Ureter (tissue), 1 donor: ENCODE measurements at places on chromosomes 5 and 9. TPM values are rescaled to one million over a fixed set of nuclear protein-coding genes. Genes with fewer than 3 reads are reported as not detected.

ZNF462 gene
- 74.8 TPM for total RNA-seq

LCP2 gene
- total RNA-seq, result 21.7 TPM

BSPRY gene
- total RNA-seq, result 10.2 TPM

SPATA9 gene
- total RNA-seq, result 1.4 TPM

INSL6 gene
- total RNA-seq, result not detected

ZNF454 gene
- total RNA-seq, result 4.9 TPM

HMGXB3 gene
- total RNA-seq, result 51.0 TPM

KCNT1 gene
- total RNA-seq, result 0.83 TPM

CARTPT gene
- total RNA-seq, result not detected

NTRK2 gene
- total RNA-seq, result 3.0 TPM

C5orf22 gene
- 31.5 TPM for total RNA-seq

AQP3 gene
- 203 TPM for total RNA-seq

NMRK1 gene
- total RNA-seq, result 42.2 TPM

BHMT gene
- 8.7 TPM for total RNA-seq

CARD9 gene
- 11.5 TPM for total RNA-seq

FAM170A gene
- total RNA-seq, result not detected

SLC34A1 gene
- not detected for total RNA-seq

CATSPER3 gene
- total RNA-seq, result 0.99 TPM

NUTM2F gene
- total RNA-seq, result not detected

POLE3 gene
- total RNA-seq, result 34.8 TPM

MORN5 gene
- 1.4 TPM for total RNA-seq

SLC6A18 gene
- not detected for total RNA-seq

ATOSB gene
- total RNA-seq, result 11.5 TPM

LCN15 gene
- not detected for total RNA-seq

RUFY1 gene
- total RNA-seq, result 64.6 TPM

SLC36A3 gene
- not detected for total RNA-seq

KIF20A gene
- 0.83 TPM for total RNA-seq

ANKRD33B gene
- 3.3 TPM for total RNA-seq

ACTBL2 gene
- total RNA-seq, result not detected

PCAT7 gene
- 0.94 TPM for total RNA-seq

IL9 gene
- not detected for total RNA-seq

CDH9 gene
- not detected for total RNA-seq

ORM2 gene
- total RNA-seq, result not detected

ZNG1C gene
- total RNA-seq, result 67.6 TPM

CSNK1G3 gene
- total RNA-seq, result 66.0 TPM

FAXDC2 gene
- total RNA-seq, result 15.0 TPM

RASGEF1C gene
- not detected for total RNA-seq

ARL14EPL gene
- total RNA-seq, result not detected
